ENCODE measurements at places on chromosomes 6 and 20.

DNA sequence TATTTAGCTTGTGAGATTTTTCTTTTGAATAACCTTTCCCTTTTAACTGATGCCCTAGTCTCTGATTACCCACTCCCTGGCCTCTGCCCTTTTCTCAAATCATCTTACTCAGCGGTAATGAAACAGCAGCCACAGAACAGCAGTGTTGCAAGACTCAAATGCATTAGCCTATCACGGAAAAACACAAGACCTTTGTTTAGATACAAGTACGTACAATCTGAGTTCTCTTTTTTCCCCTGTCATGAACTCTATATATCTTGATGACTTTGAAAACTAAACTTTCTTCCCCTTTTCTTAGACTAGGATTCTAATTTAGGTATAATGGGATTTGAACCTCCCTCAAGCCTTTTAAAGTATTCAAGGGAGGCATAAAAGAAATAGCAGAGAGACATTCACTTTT is 1034.9 kb downstream of the EYS start:
- no peak for ATAC-seq

DNA sequence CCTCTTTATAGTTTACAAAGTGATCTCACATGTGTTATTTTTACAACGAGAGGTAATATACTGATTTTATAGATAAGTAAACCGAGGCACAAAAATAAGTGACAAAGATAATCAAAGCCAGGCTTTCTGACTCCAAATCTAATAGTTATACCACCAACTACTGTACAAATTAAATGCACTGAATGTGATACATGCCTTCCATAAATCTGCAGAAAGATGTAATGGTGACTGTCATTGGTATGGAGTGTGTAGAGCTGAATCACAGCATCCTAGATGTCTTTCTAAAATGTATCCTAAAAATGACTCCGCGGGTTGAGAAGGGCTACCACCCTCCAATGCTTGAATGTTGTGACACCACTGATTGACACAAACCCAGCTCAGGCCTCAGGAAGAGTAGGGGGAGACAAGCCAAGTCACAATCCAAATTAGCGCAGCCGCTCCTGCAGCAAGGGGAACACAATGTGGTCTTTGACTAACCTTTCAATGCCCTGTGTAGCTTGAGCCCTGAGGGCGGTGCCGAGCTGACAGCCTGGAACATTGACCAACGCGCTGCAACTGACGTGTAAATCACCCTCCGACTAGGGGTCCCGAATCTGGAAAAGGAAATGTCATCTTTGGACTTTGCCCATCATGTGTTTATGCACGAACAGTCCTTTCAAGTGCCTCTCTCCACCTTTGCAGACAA is 136.8 kb downstream of the OLIG3 start:
- no peak for ATAC-seq

DNA sequence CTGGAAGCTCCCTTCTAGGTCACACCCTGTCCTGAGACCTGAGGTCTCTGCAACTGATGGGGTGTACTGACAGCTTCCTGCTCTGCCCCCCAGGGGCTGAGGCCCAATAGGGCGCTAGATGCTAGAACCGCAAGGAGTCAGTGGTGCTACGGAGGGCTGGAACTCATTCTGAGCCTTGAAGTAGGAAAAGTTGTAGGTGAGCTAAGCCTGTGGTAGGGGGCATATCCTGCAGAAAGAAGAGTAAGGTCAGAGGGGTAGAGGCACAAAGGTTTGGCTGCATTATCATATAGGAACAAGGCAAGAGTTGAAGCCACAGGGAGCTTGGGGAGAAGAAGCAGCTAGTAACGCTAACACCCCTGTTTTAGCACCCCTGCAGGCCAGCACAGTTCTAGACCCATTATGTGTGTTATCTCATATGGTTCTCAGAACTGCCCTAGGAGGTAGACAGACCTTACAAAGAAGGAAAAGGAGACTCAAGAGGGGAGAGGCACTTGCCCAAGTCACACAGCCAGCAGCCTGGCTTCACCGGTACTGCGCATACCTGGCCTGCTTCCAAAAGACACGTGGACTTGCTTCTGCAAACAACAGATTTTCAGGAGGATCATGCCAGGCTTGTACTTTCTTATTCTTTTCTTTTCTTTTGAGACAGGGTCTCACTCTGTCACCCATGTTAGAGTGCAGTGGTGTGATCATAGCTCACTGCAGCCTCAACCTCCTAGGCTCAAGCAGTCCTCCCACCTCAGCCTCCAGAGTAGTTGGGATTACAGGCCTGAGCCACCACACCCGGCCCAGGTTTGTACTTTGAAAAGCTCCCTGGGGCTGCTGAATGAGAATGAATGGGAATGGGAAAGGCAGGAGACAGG is 156.1 kb downstream of the MRPL14 start:
- no peak for ATAC-seq

DNA sequence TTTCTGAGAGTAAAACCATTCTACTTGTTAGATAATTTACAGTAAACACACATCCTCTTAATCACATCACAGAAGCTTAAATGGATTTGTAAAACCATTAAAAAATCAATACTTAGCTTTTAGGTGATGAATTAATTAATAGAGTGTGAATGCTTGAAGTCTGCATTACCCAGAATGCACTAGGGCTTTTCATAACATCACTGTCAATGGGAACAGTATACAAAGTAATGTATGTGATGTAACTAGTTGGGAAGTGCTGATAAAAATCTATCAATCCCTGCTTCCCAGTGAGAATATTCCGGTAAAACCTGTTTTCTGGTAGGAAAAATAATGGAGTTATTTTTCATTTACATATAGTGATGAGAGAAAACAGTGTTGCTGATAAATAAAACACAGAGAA is 23.1 kb upstream of the HDGFL1 start:
- no peak for ATAC-seq

DNA sequence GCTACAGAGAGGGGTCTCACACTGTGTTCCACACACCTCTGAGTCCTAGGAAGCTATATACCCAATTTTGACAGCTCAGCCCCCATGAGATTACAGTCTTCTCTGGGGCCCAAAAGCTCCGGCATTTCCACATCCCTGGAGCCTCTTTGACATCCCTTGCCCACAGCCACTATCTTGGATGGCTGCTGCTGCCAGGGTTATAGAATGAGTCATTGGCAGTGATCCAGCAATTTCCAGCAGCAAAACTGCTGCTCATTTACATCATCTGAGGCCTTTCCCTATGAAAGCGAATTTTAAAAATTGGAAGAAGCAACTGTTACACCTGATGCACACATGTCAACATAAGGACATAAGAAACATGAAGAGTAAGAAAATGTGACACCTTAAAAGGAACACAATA is 590.7 kb downstream of the MEI4 start:
- no peak for ATAC-seq

Measured in activated T-helper 17 cell treated with anti-CD3 and anti-CD28 coated beads, Interleukin-2, amount 50 U/mL, for 72 hours (primary cell).